ENCODE measurements at places on chromosomes 2 and 18.

- no peak for DNase-seq
Observed at GRCh38 chr18:28030458-28030857, 146.5 kb downstream of the CDH2 start.

- no peak for DNase-seq
Observed at GRCh38 chr2:65823511-65823910, 391.1 kb upstream of the SPRED2 start.

DNA sequence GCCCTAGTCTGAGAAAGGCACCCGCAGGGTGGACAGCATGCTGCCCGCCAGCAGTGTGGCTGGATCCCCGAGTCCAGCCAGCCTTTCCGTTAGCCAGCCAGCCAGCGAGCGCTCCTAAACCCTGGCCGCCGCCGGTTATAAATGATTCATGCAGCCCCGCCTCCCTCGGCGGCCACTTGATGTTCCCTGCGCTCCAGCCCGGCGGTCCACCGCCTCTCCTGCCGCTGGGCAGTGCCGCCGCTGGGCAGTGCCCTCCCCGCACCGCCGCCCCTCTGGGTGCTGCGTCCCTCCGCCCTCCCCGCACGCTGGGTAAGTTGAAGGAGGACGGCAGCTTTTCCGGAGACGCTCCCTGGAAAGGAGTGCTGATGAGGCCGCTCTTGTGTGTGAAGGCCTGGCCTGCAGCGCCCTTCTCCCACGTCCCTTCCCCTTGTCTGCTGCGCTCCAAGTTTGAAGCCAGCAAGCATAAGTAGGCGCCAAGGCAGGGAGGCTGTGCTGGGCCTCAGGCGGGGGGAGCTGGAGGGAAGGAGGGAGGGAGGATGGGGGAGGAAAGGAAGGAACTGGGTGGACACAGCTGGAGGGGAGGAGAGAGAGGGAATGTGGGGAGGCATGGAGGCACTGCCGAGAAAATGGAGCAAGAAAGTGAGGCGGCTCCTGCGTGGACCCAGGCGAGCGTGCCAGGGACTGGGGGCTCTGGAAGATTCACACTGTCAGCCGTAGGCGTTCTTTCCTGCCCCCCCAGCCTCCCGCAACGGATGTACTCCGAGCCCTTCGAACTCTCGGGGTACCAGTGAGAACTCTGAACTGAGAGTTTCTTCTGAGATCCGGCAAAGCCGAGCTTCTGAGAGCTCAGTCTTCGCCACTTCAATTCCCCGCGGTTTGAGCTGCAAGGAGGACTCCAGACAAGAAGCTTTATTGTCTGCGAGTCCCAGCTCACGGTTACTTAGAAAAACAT lies 131.9 kb downstream of the GLI2 start:
- DNase-seq = no peak

DNA sequence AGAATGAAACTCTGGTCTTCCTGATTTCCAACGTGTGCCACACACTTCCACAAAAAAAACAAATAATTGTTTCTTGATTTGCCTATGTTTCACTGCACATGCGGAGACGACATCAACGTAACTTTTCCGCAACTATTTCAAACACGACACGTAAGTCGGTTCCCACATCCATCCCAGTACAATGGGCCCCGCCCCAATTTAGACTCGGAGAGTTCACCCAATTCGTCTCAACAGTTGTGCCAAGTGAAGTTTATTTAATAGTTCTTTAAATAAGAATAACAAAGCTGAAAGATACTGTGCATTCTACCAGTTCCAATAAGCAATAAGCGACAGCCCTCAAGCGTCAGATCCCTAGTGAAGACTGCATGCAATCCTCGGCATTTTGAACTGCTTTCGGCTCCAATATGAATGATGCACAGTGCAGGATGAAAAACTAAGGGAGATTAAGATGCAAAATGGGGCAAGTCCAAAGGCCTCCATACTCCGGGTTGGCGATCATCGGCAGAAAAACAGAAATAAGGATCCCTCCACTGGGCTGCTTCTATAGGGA lies 664 bp downstream of the CCT4 start:
- no peak for DNase-seq

GRCh38 chr2:38442643-38443541 lies 65.8 kb upstream of the ATL2 start:
- no peak for DNase-seq

All from activated CD8-positive, alpha-beta memory T cell treated with anti-CD3 and anti-CD28 coated beads for 4 hours (primary cell).